ENCODE measurements at places on chromosomes 1 and 21.

DNA sequence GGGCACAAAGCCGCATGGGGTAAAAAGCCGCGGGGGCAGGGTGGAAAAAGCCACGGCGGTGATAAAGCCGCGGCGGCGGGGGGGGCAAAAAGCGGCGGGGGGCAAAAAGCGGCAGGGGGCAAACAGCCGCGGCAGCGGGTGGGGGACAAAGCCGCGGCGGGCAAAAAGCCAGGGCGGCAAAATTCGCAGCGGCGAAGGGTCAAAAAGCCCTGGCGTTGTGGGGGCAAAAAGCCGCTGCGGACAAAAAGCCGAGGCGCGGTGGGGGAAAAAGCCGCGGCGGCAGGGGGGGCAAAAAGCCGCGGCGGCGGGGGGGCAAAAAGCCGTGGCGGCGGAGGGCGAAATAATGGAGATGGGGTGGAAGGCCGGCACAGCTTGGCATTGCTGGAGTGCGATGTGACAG is 3902.9 kb downstream of the SRGAP2C start:
- no peak for DNase-seq

- no peak for DNase-seq
These were observed 7.8 kb downstream of the OBSCN start for GRCh38 chr1:228215663-228216116.

DNA sequence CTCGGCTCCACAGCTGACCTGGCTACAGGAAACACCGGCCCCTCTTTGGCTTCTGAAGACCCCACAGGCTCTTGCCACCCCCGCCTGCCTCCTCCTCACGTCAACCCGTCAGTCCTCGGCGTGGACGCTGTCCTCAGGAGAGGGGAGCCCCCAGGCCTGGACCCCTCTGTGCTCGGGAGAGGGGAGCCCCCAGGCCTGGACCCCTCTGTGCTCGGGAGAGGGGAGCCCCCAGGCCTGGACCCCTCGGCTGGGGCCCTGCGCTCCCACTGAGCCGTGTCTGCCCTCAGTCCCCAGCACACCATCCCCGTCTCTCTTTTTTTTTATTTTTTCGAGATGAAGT is 26.0 kb upstream of the C1orf159 start:
- no peak for DNase-seq

- DNase-seq: no peak
These were observed 11.4 kb downstream of the MROH7 start for GRCh38 chr1:54653036-54653435.

- DNase-seq: no peak
These were observed 40.8 kb downstream of the SLC37A1 start for GRCh38 chr21:42554251-42554961.

DNA sequence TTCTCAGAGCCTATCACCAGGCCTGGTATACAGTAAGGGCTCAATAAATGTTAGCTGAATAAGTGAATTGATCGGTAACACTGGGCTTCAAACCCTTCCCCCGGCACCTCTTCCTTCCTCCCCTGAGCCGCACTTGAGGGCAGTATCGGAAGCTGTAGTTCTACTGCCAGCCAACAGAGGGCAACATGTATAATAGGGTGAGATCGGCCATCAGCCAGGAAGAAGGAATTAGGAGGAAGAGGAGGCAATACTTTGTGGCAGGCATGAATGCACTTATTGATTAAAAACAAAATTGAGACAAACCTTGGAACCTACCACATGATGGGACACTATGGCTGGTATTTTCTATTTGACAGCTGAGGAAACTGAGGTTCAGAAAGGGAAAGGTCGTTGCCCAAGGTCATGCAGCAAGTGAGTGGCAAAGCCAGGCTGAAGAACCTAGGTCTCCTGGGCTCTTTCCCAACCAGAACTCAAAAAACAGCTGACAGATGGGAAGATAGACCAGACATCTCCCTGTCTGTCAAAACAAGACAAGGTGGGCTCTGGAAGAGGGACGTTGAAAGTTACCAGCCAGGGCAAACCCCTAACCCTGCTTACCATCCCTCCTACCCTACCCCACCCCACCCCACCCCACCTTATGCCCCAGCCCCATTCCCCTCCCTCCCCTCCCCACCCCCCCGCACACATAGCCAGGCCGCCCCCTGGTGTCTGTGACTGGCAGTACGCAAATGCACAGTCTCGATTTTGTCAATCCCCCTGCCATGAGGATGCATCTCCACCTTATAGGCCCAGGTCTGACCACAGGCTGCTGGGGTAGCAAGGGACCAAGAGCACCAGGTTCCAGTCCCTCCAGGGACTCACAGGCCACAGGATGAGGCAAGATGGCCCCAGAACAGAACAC is 107.3 kb upstream of the RUNX3 start:
- DNase-seq: peak; percentile 68

DNA sequence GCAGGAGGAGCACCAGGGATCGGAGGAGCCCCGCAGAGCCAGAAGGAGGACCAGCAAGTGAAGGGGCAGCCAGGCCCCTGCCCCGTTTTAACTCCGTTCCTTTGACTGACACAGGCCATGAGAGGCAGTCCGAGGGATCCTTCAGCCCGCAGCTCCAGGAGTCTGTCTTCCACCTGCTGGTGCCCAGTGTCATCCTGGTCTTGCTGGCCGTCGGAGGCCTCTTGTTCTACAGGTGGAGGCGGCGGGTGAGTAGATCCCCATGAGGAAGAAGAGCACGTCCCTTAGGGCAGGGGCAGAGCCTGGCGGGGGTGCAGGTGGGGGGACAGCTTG is 13.3 kb downstream of the CSF1 start:
- no peak for DNase-seq

DNA sequence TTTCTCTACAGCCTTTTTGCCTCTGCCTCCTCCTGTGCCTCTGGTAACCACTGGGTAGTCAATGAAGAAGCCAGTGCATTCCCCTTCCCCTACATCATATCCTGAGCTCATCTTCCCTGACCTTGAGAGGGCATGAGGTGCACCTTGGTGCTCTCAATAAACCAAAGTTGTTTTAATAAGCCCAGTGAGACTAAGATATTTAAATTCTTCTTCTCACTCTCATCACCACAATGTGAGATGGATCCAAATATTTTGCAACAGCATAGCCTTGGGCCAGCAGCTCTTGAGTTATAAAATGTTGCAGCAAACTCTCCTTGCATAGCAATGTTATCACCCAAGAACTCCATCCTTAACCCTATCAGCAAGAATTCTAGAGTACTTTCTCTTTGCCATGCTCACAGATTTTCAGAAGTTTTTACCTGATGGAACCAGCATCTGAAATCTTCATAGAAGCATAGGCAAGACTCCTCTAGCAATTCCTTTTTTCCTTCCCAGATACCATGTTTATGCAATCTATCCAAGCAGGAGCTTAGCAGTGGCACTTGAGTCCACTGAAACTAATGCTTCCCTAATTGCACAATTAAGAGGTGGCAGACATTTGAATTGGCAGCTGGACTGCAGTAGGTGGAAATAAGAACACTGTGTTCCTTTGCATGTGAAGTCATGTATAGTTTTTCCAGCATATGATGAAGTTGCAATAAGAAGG is 36.8 kb downstream of the CDC7 start:
- no peak for DNase-seq

DNA sequence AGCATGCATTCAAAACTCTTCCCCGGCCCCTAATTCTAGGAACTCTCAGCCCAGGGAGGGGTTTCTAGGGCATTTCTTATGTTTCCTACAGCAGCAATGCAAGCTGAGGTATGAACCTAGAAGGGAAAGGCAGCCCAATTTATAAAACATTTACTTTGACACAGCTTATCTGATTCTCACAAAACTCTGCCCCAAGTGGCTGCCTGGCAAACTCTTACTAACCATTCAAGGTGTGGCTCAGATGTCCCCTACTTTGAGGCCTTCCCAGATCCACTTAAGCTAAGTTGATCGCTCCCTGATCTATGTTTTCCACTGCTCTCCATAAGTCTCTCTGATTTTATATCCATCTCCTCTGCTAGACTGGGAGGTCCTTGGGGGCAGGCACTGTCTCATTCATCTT is 35.4 kb downstream of the AK2 start:
- DNase-seq: no peak

GRCh38 chr1:20126806-20127440 is 7.6 kb upstream of the PLA2G2D start:
- DNase-seq: no peak

DNA sequence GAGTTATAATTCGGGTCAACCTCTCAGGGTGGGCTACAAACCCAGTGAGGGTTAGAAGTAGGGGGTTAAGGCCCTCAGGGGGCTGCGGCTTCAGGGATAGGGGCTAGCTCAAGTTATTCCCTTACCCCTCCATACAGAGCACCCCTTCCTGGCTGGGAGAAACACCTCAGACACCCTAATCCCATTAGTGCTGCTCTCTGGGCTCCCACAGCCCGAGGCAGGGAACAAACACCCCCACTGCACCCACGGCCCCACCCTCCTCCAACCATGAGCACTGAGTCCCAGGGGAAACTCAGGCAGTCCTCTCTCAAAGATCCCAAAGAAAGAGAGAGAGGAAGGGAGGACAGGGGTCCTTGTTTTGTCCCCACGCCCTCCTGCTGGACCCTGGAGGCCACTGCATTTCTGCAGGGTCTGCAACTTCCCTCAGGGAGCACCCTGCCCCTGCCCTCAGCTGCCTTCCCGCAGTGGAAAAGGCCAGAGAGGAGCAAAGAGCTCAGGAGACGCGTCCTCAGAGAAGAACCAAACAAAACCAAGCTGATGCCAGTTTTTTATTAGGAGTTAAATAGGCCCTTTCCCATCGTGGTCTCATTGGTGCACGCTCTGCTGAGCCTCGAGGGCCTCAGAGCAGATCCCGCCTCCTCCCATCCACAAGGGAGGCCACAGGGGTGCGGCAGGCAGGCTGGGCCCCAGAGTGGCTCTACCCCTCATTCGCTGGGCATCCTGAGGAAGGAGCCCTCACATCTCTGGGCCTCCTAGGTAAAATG is 1.4 kb upstream of the S100A4 start:
- DNase-seq: no peak

- DNase-seq: no peak
These were observed 40.3 kb downstream of the LMX1A start for GRCh38 chr1:165316153-165316772.

DNA sequence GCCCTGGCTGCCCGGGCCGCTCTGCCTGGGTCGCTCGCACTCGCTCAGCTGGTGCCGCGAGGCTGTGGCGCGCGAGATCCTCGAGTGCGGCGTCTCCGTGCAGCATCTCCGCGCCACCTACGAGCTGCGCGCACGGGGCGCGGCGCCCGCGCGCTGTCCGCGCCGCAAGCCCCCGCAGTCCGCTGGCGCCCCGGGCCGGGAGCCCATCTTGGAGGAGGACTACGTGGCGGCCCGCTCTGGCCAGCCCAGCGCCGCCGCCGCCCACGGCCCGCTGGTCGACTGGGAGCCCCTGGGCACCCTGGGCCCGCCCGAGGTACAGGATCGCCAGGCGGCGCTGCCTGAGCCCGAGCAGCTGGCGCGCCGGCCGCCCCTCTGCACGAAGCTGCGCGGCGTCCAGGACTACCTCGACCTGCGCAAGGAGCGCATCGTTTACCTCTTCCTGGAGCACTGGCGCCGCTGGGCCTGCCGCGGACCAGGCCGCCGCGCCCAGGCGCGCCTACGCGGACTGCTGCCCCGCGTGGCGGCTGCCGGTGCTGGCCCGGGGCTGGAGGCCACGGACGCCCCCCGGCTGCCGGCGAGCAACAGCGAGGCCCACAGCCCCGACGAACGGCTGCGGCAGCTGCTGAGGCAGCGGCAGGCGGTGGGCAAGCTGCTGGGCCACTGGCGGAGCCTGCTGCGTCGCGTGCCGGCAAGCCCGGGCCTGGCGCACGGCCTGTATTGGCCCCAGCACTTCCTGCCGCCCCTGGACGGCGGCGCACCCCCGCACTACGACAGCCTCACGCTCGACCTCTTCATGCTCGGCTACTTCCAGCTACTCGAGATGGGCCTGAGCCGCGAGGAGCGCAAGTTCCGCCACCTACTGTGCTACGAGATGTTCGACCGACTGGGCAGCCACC is 10.9 kb downstream of the TNFRSF25 start:
- no peak for DNase-seq

DNA sequence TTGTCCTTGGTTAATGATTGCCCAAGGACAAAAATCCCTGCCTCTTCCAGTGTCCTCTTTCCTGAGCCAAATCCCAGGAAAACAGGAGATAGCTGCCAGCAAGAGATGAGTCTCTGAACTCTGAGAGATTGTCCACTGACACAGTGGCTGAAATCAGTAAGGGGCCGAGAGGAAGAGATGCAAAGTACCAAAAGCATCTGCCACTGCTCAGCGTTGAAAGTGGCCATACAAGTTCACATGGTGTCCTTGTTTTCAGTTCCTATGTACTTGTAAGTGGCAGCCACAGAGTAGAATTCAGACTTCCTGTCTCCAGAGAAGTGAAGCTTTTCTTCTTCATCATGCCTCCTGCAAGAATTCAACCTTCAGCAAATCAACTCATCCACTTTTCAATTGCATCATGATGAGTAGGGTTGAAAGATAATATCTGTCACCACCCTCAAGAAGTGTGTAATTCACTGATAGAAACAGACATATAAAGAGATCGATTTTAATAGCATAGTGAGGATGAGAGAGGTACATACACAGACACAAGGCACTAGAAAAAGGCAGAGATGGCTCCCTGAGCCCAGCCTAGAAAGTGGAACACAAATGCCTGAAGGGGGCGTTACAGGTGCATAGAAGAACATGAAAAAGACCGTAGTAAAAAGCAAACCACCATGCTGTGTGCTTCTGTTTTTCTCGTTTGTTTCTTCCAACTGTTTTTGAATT is 185.8 kb downstream of the MRPL39 start:
- DNase-seq: peak; percentile 79

DNA sequence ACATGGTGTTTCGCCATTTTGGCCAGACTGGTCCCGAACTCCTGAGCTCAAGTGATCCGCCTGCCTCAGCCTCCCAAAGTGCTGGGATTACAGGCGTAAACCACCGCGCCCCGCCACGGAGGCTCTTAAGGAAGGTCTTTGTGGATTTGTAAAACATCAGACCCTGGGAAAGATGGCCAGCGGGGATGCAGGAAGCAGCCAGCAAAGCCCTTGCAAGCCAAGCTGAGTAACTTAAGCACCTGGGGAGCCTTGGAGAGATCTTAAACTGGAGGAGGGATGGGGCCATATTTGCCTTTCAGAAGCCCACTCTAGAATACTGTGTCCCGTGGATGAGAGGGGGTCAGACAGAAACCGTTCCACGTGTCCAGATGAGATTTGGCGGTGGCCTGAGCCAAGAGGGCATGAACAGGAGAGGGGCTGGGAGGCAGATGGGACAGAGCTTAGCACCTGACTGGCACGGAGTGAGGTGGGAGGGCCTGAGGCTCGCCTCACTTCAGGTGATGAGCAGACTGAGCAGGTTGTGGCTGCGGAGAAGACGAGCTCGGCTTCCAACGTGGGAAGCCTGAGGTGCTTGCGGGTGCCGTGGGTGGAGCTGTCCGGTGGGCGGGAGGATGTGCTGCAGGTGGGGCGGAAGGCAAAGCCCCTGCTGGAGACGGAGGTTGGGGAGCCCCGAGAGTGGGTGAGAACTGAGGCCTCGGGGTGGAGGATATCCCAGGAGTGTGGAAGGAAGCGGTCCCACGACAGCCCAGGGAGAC is 11.7 kb downstream of the C1orf216 start:
- DNase-seq: no peak

DNA sequence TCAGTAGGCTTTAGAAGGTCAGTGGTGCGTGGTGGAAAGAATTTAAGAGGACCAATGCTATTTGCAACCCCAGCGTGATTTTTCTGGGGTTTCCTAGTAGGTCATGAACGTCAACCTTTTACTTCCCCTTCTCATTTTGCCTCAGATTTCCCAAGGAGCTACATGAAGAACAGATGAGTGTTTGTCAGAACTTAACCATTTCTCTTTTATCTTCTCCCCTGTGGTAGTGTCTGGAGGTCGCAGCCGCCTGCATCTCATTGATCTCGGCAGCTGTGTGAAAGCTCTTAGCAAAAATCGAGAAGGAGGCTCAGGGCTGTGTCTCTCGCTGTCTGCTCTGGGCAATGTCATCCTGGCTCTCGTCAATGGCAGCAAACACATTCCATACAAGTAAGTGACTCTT is 491.1 kb downstream of the KIF26B start:
- no peak for DNase-seq

All from stimulated activated CD4-positive, alpha-beta T cell treated with anti-CD3 and anti-CD28 coated beads, Interleukin-1b, Interleukin-23, amount 100 ng/mL, for 48 hours (primary cell).